ENCODE measurements at places on chromosomes 13 and 19. TPM values are rescaled to one million over a fixed set of nuclear protein-coding genes. Genes with fewer than 3 reads are reported as not detected.

DNA sequence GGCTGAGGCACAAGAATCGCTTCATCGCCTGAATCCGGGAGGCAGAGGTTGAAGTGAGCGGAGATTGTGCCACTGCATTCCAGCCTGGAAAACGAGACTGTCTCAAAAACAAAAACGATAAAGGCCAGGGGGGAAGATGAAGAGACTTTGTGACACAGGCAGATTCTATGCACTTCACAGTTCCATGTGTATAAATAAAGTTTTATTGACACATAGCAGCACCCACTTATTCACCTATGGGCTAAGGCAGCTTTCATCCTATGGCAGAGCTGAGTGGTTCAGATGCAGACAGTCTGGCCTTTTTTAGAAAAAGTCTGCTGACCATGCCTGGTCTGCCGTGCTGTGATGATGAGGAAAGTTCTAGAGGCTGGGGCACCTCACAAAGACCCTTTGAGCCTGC lies 5.6 kb downstream of the LMNB2 start:
- no peak for DNase-seq

The ZNF573 gene
- total RNA-seq: 2.0 TPM

- DNase-seq: no peak
Observed at GRCh38 chr19:6065685-6066374, 44.5 kb downstream of the RFX2 start.

- DNase-seq: no peak
Observed at GRCh38 chr13:65336087-65336749, 1893.9 kb downstream of the PCDH9 start.

GRCh38 chr13:106099765-106100164 lies 435.7 kb downstream of the EFNB2 start:
- no peak for DNase-seq

The SIGLEC10 gene
- 17.0 TPM for total RNA-seq

- no peak for DNase-seq
Observed at GRCh38 chr19:2680808-2681207, 21.7 kb downstream of the GNG7 start.

GRCh38 chr13:87356314-87356713 lies 314.9 kb upstream of the SLITRK5 start:
- DNase-seq: no peak

DNA sequence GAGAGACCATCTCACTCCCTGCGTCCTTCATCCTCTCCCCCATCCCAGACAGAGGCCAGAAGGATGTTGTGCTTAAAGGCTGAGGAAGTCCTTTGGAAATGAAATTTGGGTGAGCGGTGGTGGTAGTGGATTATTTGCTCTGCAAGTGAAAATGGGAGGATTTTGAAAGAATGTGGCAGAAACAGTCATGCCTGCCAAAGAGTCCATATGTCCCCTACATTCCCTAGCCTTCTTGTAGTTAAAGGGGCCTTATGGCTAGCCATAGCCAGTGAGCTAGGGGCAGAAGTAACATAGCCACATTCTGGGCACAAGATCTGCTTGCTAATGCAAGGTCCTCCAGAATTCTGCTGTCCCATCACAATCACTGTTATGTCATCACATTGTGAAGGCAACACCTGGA lies 360.2 kb upstream of the TSHZ3 start:
- no peak for DNase-seq

The C1QTNF9 gene
- total RNA-seq: not detected

DNA sequence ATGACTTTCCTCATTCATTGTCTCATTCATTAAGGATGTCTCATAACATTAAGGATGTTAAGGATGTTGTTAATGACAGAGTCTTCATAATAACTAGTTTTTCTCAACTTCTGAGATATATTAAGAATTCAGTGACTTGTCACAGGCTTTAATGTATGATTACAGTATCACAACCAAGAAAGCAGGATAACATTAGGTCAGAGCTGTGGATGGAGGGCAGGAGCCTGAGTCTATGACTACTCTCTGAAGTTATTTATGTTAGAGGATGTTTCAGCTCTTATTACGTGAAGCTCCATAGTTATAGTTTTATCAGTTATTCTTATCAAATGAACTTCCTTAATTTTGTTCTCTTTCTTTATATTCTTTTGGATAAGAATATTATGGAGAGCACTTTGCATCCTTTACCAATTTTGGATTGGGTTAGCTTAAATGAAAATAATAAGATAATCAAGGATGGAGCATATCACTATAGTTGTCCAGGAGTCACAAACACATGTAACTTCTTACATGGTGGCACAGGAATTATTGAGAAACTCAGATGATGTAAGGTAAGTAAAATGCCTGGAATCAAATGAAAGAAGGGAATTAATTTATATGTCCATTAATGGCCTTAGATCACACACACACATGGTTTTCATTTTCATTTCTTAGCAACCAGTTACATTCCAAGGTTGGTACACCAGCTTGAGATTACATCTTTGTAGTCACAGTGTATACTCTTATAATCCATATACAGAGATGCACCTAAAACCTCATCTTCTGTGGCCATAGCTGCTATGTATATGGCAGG lies 57.0 kb downstream of the SLC10A2 start:
- no peak for DNase-seq

The MUC16 gene
- total RNA-seq: under 0.01 TPM

GRCh38 chr19:17888260-17888659 lies 16.5 kb downstream of the SLC5A5 start:
- DNase-seq: no peak

The PSG2 gene
- total RNA-seq: not detected

The KIR2DL3 gene
- not detected for total RNA-seq

DNA sequence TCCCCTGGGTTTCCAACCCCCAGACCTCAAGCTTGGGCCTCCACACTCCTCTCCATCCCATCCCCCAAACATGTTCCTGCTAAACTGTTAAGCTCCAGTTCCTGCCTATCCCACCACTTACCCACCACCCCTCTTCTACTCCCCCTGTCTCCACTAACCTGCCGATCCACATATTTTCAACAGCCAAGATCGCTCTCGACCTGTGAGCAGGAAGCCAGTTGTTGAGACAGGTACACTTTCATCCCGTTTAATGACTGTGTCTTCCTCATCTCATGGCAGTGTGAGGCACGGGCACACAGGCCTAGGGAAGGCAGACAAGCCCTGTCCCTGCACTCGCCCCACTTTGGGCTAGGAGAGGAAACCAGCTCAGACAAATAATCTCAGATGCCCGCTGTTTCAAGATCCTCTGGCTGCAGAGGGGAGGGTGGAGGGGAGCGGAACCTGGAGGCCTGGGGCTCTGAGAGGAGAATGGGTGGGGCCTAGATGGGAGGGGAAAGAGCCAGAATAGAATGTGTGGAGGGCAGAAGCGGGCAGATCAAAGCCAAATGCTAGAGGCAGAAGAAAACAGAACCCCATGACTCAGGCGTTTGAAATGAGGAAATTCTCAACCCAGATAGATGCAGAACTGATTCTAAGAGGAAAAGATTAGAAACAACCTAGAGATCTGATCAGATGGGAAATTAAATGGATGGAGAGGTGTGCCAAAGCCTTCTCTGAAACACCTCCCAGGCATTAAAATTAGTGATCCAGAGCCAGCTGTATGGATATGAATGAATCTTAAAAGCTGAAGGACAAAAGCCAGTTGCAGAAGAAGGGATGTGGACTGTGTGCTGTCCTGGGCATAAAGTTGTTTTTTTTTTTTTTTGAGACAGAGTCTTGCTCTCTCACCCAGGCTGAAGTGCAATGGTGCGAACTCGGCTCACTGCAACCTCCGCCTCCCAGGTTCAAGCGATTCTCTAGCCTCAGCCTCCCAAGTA lies 16.9 kb upstream of the CYP2S1 start:
- DNase-seq: no peak

DNA sequence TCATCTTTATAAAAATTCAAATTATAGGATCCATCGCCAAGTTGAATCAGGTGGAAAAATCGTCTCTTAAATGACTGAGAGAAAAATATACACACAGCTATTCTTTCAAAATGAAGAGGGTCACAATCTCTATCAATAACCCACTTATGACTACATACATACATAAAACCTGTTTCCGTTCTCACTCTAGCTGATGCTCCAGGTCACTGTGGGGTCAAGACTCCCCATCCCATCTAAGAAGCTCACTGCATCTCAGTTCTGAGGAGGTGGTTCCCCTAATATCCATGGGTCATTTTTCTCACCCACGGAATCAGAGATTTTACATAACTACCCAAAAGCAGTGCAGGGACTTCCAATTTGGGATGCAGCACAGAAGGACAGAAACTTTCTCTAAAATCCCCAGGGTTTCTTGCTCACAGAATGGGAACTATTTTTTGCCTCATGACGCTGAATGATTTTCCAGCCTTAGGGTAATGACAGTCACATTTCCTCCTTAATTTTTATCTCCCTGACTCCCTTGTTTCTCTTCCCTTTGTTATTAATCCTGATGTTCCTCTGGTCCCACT lies 56.8 kb downstream of the DOCK9 start:
- DNase-seq: no peak

DNA sequence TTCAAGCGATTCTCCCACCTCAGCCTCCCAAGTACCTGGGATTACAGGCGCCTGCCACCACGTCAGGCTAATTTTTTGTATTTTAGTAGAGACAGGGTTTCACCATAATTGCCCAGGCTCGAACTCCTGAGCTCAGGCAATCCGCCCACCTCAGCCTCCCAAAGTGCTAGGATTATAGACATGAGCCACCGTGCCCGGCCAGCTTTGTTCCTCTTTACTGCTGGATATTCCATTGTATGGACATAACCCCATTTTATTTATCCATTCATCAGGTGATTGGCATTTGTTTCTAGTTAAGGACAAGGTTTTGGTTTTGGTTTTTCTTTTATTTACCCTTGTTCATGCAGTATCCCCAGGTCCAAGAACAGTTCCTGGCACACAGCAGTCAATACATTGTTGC lies 4.1 kb upstream of the RPS9 start:
- no peak for DNase-seq

All from esophagus squamous epithelium (tissue), 5 donors.